ENCODE measurements at places on chromosomes 2 and 18.

DNA sequence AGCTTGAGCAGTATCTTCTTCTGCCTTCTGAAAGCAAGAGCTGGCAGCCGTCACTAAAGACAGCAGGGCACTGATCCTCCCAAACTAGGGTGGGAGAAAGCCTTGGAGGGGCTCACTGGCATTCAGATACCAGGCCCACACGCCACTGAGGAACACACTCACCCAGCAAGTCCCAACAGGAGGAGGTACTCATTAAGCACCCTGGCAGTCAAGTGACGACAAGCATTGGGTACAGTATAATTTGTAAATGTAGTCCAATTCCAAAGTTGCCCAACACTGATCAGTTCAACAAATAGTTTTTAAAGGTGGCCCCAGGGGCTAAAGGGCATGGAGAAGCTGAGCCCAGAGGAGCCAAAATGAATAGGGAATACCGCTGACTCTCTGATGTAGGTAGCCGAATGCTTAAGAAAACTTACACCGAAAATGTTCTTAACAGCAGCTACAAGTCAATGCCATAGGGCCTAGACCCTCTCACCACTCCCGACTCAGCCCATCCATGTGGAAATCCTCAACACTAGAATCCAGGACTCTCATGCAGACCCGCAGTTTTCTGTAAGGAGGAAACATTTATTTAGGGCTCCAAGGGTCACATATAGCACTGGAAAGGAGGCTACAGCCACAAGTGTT is 9.9 kb downstream of the LIMS2 start:
- DNase-seq = no peak

DNA sequence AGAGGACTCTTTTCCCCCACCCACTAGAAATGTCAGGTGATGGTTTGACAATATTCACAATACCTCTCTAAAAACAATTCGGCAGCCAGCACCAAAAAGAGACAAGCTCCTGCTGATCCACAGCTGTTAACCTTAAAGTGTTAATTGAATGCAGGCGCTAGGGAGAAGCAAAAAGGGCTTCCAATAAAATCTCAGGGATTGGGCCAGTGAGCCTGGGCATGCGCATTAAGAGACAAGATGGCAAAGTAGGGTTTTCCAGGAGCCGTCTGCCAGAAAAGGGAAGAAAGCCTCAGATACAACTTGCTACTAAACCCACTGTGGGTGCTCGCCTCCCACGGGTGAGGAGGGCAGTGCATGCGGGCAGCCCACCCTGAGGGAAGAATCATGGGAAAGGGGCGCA is 98.8 kb downstream of the HS6ST1 start:
- no peak for DNase-seq

GRCh38 chr2:225293638-225294037 is 105.9 kb upstream of the NYAP2 start:
- no peak for DNase-seq

- no peak for DNase-seq
These were observed 587.2 kb upstream of the NXPH2 start for GRCh38 chr2:139367416-139367815.
